ENCODE measurements at places on chromosomes 3 and 15.

DNA sequence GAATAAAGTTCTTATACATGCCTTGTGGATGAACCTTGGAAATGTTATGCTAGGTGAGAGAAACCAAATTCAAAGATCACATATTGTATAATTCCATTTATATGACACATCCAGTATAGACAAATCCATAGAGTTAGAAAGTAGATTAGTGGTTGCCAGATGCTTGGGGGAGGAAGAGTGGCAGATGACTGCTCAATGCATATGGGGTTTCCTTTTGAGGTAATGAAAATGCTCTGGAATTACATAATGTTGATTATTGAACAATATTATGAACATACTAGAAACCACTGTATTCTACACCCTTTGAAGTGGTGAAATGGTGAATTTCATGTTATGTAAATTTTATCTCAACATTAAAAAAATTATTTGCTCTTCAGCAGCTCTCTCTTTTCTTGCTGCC is 100.8 kb downstream of the DHX36 start:
- DNase-seq: no peak

DNA sequence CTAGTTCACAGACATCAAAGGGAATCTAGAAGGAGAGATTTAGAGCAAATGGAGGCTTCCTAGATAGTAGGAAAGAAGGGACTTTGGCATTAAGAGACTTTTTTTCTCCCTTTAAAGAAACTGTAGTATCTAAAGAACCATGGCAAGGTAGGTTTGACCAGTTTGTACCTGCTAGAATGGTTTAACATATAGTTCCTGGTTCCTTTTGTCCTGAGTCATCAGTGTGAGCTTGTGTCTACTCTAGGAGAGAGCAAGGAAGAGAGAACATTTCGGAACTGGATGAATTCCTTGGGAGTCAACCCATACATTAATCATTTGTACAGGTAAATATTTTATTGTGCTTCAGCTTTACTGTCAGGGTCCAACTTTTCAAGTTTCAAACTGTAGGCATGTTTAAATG is 29.6 kb upstream of the TRPC1 start:
- no peak for DNase-seq

GRCh38 chr3:106268696-106269095 is 399.9 kb upstream of the CBLB start:
- DNase-seq: no peak

DNA sequence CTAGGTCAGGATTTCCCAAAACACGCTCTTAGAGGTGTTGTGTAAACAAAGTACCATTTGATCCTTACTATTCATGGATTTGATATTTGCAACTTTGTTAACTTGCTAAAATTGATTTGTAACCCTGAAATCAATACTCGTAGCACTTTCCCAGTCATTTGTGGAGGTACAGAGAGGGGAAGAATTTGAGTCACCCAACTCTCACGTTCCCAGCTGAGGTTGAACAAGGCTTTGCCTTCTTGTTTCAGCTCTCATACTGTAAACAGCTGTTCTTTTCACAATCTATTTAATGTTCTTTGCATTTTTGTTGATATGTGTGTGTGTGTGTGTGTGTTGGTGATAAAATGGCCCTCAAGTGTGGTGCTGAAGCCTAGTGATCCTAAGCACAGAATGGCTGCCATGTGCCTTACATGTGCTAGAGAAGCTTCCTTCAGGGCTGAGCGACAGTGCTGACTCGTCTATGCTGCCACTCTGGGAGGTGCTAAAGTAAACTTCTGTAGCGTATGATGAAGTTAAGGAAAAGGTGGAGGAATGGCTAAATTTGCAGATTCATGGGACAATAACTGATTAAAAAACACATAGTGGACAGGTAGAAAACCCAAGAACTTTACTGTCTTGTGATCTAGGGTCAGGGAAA is 173.2 kb downstream of the APBA2 start:
- DNase-seq: no peak

GRCh38 chr15:29542994-29543393 is 273.4 kb upstream of the NSMCE3 start:
- no peak for DNase-seq

- no peak for DNase-seq
Observed at GRCh38 chr3:38958026-38958720, 93.6 kb downstream of the SCN11A start.

- no peak for DNase-seq
Observed at GRCh38 chr3:164460851-164461250, 617.4 kb downstream of the SI start.

DNA sequence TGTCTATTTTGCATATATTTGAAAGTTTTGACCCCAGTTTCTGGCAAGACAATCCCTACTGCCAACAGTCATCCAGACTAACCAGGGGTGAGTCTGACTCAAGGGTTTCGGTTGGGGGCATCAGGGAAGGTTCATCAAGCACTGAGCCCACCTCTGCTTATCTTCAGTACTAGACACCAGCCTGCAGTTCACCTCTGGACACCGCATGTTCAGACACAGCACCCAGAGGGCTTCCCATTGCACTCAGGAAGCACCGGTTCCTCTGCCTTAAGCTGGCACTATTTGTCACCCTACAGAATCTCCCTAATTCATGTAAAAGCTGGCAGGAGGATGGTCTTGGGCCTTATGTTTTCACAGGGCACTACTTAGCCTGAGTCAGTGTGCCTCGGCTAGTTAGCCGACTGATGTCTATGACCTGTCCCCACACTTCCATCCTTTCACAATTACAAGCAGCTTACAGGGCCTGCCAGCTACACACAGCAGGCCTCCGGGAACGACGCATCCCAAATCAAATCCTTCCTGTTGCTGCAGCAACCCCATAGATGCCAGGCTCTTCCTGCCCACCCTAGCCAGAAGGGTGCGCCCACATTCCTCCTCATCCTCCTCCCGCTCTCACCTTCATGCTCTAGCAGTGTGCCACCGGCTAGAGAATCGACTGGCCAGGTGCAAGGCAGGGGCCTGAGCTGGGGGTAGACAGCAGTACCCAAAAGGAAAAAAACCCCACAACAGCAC is 52.5 kb downstream of the SH3BP5 start:
- no peak for DNase-seq

DNA sequence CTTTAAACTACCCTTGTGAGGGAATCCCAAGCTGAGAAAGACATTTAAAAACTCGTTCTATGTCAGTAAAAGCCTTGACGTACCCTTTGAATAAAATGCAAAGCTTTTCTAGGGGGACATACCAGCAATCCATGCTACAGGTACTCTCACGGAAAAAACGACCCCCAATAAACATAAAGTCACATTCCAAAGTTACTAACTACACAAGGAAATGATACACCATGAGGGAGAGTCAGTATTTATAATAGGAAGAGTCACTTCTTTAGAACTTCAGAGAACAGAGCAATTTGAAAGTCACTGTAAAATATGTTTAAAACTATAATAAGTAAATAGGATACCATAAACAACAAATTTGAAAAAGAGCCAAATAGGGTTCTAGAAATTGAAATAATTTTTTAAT is 63.2 kb downstream of the CFAP20DC start:
- DNase-seq: no peak

DNA sequence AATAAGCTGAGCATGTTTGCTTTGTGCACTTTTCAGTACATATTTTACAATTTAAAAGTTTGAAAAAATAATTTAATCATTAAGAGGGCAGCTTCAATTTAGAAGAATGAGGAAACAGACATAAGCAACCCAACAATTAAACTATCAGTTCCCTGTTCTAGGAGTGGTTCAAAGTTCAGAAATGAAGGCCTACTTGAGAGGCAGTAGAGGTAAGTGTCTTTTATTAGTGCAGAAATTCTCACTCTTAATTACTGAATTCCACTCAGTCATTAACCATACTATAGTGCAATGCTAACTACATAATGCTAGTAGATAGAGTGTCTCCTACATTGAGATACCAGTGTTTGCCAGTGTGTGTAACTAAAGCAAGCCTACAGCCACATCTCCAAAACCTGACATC is 73.1 kb downstream of the TNIK start:
- DNase-seq: no peak

DNA sequence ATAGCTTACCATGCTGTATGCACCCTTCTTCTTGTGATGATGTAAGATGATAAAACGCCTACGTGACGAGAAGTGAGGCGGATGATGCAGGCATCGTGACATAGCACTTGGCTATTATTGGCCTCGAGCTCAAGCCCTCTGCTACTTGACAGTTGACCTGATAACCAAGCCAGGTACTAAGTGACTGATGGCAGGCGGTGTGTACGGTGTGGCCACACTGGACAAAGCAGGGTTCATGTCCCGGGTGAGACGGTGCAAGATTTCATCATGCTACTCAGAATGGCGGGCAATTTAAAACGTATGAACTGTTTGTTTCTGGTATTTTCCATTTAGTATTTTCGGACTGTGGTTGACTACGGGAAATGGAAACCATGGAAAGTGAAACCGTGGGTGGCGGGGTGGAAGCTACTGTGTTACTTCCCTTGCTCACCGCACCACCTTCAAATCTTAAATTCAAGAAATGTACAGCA is 57.7 kb downstream of the SLC12A8 start:
- DNase-seq: no peak

- DNase-seq: no peak
Observed at GRCh38 chr15:95304947-95305400, 1025.5 kb upstream of the NR2F2 start.

DNA sequence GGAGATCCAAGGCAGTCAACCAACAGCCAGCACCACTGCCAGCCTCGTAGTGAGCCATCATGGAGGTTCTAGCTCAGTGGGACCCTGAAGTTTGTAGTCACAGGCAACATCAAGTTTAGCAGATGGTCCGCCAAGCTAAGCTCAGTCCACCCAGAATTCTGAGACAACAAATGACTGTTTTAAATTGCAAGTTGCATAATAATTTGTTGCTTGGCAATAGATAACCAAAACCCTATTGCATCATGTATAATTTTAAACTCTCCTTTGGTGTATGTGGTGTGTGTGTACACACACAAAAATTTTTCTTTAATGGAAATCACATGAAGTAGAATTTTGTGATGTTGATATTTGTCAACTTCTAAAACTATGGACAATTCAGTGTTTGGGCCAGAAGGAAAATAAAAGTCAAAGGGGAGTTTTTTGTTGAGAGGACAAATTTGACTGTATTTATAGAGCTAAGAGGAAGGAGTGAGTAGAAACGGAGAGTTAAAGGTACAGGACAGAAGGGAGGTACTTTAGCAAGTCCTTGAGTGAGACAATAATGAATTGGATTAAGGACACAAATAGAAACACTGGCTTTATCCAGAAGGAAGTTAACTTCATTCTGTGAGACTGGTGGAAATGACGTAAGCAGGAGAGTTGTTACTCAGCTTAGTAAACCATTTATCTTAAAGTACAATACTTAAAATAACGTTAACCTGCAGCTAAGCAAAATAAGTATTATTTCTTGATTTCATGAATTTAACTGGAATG is 83.6 kb downstream of the NCEH1 start:
- no peak for DNase-seq

- no peak for DNase-seq
Observed at GRCh38 chr3:18079739-18080138, 337.3 kb upstream of the TBC1D5 start.

DNA sequence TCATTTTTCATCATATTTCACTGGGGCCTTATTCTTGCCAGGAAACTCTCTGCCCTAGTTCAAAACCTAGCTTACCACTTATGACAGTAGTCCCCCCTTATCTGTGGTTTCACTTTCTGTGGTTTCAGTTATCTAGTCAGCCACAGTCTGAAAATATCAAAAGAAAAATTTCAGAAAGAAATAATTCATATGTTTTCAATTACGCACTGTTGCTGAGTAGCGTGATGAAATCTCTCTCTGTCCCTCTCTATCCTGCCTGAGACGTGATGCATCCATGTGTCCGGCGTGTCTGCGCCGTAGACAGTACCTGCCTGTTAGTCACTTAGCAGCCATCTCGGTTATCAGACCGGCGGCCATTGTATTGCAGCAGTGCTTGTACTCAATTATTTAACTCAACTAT is 369.9 kb upstream of the MCTP2 start:
- DNase-seq: no peak

DNA sequence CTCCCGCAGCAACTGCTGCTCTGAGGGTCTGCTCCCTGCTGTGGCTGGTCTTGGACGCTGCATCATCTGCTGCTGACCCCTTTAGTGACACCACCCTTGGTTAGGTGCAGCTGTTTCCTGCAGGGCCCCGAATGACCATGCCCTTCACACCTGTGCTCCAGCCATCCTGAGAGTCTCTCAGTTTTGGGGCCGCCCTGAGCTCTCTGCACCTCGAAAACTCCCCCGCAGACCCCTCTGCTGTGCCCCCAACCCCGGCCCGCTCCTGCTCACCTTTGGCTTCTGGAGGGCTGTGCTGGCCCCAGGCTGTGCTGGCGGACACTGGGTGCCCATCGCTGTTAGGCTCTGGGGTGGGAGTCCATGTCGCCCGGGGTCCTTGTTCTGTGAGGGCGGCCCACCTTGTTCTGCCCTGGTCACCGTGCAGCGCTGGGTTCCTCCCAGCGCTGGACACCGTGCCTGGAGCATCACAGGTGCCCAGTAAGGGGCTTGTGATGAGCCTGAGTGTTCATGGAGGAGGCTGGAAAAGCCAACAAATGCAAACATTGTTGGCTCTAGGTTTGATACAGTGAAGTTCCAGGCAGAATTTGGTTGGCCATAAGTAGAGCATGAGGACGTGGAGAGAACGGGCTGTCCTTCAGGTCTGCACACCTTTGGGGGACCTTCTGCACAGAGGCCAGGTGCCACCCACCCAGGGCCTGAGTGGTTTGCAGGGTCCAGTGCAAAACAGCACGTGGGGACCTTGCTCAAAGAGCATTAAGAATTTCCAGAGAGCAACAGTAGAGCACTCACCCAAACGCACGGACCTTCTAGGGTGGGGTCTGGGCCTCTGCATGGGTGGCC is 12.3 kb downstream of the ABTB1 start:
- DNase-seq: no peak

GRCh38 chr15:63372753-63373152 is 8.9 kb downstream of the CA12 start:
- DNase-seq: no peak

DNA sequence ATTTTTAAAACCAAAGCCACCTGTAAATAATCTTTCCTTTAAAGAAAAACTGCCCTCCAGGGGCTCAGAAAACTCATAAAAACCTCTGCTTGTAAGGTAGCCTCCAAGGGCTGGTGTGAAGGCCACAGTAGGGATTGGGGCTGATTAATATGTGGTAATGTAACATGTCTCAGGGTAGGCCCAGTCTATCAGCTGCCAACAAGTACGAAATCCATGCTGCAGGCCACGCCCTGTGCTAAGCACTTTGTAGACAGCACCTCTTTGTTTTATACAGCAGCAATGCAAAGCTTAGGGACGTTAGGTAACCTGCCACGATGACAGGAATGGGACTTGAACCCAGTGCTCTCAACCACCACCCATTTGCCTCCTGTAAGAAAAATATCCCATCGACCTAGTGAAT is 65.6 kb upstream of the PRICKLE2 start:
- no peak for DNase-seq

- DNase-seq: no peak
Observed at GRCh38 chr3:16295298-16295890, 30.4 kb downstream of the OXNAD1 start.

- DNase-seq: no peak
Observed at GRCh38 chr3:105832644-105833043, 36.2 kb downstream of the CBLB start.
